ENCODE measurements at places on chromosomes 12 and 14.
A peak's percentile ranks its signal among the peaks of the same experiment; 100 is the strongest.

DNA sequence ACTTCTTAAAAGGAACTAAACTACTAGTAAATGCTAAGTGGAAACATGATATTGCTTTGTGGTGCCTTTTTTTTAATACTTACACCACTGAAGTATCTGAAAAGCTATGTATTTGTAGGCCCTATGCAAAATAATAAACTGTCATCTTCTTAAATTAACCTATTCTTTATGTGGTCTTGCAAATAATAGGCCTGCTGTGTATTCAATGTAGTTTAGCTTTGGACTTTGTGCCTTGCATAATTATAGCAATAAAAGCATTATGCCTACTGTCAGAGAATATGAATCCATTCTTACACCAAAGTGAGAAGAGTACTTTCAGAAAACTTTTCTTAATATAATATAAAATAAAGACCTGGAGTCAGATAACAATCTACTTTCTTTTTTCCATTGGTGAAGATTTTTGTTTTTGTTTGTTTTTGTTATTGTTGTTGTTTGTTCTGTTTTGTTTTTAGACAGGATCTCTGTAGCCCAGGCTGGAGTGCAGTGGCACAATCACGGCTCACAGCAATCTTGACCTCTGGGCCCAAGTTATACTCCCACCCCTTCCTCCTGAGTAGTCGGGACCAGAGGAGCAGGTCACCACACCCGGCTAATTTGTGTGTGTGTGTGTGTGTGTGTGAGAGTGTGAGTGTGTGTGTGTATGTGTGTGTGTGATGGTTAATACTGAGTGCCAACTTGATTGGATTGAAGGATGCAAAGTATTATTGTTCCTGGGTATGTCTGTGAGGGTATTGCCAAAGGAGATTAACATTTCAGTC, 213.8 kb downstream of the SLC6A15 start:
- DNase-seq, result no peak

- DNase-seq, result no peak
Observed at GRCh38 chr12:26188127-26188526, 7.2 kb upstream of the SSPN start.

- peak; percentile 44 for DNase-seq
Observed at GRCh38 chr14:61322799-61323290, 1.5 kb downstream of the PRKCH start.

DNA sequence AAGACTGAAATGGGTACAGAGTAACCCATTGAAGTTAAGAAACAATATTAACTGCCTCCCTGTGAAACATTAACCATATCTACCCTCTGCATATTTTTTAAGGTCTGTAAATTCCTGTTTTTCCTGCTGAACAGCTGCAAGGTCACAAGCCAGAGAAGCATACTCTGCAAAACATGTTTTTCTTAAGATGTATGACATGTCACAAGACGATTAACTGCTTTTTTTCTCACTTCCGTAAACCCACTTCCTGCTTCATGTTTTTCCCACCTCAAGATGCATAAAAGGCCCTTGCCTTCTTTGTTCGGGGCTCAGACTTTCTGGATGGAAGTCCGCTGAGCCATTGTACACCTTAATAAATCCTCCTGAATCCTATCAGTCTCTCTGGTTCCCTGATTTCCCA, 504.7 kb upstream of the MIS18BP1 start:
- DNase-seq, result no peak

DNA sequence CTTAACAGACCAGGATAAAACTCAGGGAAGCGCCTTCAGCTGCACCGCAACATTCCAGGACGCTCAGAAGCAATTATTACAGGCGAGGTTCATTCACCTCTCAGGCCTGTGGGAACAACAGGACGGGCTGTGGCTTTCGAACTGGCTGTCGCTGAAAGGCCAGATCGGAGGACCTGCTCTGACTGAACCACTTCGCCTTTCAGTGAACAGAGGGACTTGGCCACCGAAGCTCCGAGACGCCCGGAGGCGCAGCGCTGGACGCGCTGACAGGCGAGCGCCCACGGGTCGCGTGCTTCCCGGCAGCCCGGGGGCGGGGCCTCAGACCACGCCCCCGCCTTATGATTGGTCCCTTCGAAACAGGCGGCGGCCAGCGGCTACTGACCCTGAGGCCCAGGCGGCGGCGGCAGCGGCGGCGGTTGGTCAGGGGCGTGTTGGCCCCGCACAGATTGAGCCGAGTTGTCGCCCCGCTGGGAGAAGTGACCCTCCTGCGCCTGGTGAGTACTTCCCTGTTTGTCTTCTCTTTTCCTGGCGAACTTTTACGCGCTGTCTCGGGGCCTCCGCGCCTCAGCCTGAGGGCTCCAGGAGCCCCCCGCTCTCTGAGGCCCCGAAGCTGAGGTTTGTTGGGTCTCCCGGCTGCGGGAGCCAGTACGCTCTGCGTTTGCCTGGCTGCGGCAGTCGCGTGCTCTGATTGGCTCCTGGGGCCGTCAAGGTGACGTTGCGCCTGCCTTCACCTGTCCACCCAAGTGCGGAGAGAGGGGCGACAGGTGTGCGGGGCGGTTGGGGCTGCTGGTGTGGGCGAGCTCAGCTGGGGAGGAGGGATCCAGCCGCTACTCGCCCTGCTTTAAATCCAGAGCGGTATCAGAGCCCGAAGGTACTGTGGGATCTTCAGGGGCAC, at the start of gene GAS2L3:
TSS of gene GAS2L3 (plus strand) at position 393 of the 895 bp plus-strand sequence. CDS start 21,221 bp downstream, outside the sequence.
- peak; percentile 87 for DNase-seq

GRCh38 chr14:76951166-76951565, 77.3 kb downstream of the IRF2BPL start:
- DNase-seq, result no peak

DNA sequence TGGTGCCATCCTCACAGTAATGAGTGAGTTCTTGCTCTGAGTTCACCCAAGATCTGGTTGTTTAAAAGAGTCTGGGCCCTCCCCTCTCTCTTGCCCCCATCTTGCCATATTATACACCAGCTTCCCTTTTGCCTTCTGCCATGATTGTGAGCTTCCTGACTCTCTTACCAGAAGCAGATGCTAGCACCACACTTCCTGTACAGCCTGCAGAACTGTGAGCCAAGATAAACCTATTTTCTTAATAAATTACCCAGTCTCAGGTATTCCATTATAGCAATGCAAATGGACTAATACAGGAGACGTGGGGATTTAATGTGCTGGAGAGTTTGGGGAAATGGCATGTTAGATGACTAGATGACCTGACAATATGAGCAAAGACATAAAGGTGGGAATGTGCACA, 12.8 kb downstream of the SLC4A8 start:
- DNase-seq, result no peak

GRCh38 chr12:95740751-95741150, 49.8 kb downstream of the NTN4 start:
- no peak for DNase-seq

DNA sequence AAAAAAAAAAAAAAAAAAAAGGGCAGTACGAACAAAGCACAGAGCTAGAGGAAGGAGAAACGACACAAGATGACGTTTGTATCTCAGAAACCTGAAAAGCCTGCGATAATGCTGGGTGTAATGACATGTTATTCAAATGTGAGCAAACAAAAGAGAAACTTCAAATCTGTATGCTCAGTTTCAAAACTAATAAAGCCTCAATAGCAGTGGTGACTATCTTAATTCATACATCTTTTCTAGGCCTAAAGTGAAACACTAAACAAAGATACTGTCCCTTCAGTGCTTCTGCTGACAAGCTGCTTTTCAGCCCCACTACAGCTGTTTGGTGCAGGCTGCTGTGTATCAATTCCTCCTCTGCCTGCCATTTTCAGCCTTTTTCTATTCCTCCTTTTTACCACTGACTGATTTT, 15.8 kb downstream of the ITPR2 start:
- peak; percentile 48 for DNase-seq

- no peak for DNase-seq
Observed at GRCh38 chr14:22634233-22634900, 9.8 kb downstream of the OR6J1 start.

DNA sequence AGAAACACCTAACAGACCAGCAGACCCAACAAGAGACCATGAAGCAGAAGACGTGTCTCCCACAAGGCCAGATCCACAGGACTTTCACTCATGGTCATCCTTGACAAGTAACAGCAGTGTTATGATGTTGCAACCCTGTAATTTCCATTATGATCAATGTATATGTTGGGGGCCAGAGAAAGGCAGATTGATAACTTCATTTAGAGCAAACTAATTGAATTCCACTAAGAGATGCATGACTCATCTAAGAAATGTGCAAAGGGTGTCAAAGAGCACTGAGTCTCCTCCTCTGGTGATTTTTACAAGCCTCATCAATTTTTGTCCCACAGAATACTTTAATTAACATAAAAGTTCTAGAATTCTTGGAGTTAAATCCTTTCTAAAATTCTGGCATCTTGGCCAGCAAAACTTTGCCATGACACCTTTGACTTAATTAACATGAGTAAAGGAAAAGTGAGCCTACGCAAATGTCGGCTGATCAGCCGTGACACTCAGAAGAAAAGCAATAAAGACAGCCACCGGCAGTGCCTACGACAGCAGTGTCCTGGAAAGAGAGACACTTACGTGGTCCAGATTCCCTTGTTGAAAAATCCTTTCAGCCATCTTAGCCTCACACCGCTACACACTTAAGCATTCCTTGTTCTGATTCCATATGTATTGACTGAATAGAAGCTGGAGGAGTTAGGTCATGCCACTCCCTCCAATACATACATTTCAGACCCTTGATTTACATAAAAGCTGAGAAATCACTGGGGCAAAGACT, 370.2 kb upstream of the CCDC196 start:
- no peak for DNase-seq

GRCh38 chr14:61643555-61643954, 51.8 kb upstream of the HIF1A start:
- DNase-seq, result no peak

GRCh38 chr12:22287101-22287500, 47.4 kb downstream of the ST8SIA1 start:
- DNase-seq, result no peak

All from GM13977 (cell line).